Suprapubic skin (tissue), 4 donors: ENCODE measurements at places on chromosomes 6 and 20. TPM values are rescaled to one million over a fixed set of nuclear protein-coding genes. Genes with fewer than 3 reads are reported as not detected.

Gene OPRM1
- total RNA-seq: not detected

Gene MACROD2
- 16.2 TPM for total RNA-seq

Gene TSHZ2
- 10.2 TPM for total RNA-seq

Gene BHLHE23
- total RNA-seq: not detected

Gene UNC93A
- 16.1 TPM for total RNA-seq

Gene SLC26A8
- total RNA-seq: not detected

Gene CALHM4
- not detected for total RNA-seq

Gene DEFB124
- total RNA-seq: not detected

Gene SLX4IP
- total RNA-seq: 4.8 TPM

Gene EPB41L2
- total RNA-seq: 26.8 TPM

Gene RAD21L1
- total RNA-seq: not detected

GRCh38 chr20:51043811-51044210 lies 20.9 kb upstream of the KCNG1 start:
- no peak for DNase-seq

- no peak for DNase-seq
Measured at GRCh38 chr6:30612213-30612612, 4.8 kb downstream of the PPP1R10 start.

DNA sequence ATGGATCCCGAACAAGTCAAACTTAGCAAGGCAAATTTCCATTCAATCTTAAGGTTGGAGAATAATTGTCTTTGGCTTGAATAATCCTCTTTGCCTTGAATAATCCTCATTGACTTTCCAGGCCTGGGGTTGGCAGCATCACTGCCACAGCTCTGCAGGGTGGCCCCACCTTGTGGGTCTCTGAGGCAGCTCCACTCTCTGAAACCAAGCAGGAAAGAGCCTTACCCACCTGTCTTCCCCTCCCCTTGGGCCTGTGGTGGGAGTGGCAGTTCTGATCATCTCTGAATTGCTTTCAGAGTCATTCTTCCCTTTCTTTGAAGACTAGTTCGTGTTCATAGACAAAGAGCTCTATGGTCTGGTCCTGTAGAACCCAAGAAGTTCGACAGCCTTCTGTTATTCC lies 47.5 kb downstream of the KCNQ5 start:
- DNase-seq: no peak

- no peak for DNase-seq
Measured at GRCh38 chr6:131917763-131918649, 33.2 kb downstream of the CCN2 start.

- DNase-seq: no peak
Measured at GRCh38 chr6:155882527-155883333, 427.1 kb upstream of the NOX3 start.

DNA sequence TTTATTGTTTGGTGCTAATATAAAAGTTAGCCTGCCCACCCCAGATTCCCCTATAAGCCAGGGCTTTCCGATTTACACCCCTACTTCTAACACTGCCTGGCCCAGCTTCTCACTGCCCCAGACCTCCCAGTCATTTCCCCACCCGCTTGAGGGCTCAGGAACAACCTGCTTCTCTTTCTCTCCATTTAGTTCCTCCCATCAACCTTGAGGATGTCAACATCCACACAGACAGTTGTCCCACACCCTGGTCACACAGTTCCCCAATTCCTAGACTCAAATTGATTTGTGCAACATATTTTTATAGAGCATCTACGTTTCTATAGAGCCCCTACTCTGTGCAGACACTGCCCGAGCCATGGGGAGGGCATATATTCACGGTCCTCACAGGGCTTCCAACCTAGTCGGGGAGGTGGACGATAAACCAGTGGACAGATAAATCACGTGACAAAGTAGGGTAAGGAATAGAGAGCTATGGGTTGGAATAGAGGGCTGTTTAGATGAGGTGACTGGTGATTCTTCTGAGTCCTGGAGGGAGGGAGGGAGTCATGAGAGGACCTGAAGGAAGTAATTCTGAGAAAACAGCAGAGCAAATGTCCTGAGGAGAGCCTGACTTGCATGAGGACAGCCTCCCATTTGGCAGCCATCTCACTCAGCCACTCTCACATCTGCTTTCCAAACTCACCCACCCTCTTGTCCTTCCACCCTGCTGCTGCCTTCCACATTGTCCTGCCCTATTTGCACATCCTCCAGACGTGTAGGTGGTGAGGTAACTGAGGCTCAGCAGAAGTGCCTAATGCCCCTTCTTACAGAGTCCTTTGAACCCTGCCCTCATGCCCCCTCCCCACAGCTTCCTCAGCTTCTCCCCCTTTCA lies 6.3 kb downstream of the GABRR2 start:
- no peak for DNase-seq

DNA sequence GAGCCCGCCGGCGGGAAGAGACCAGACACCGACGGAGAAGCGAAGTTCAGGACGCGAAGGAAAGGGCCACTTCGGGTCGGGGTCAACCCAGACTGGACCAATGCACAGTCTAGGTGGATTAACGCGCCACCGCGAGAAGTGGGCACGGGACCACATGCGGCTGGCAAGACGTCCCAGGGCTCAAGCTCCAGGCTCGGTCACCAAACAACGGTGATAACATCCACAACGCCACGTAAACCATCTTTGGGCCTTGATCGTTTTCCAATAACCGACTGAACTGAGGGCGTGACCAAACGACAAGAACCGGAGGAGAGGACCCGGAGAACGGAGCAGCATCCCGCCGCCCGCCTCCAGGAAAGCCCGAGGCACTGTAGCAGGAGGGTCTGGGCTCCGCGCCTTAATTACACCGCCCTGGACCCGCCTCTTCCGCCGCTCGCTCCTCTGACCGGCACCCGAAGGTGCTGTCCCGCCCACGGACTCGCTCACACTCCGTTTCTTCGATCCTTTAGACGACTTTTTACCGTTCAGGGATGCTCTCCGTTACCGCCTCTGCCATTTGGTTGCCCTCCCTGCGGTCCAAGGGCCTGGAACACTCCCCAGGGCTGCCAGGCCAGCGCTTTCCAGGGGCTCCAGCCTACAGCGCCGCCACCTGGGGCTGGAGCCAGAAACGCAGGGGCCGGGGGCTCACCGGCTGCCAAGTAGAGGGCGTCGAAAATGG lies 44.1 kb downstream of the DPPA5 start:
- DNase-seq: no peak

GRCh38 chr6:139303185-139303584 lies 11.4 kb upstream of the TXLNB start:
- no peak for DNase-seq

DNA sequence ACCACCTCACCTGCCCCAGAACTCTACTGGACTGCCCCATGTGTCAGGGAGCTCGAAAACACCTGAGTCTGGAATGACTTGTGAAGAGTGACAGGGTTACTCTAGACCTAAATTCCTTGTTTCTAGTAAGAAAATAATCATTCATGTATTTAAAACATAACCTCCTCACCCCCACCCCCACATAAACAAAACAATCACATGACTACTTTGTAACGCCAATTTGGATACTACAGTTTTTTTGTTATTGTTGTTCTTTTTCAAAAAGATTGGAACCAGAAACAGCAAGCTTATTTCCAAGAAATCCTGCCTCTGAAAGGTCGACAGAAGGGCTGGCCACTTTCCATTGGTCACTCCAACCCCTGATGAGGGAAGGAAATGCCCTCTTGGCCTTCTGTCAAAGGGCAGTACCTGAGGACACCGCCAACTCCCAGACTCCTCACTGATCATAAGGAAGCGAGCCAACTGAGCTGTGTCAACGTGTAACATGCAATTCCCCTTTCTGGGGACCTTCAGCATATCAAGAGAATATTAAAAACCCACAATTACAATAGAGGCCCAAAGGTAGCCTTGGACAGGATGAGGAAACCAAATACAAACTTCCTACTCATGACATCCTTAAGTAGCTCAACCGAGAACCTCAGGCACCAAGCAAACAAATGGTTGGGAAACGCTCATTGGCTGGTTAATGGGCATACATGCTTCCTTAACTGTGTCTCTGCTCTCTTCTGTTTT lies 2.6 kb downstream of the MCUR1 start:
- no peak for DNase-seq

GRCh38 chr6:13548500-13549210 lies 25.7 kb upstream of the SIRT5 start:
- DNase-seq: no peak

DNA sequence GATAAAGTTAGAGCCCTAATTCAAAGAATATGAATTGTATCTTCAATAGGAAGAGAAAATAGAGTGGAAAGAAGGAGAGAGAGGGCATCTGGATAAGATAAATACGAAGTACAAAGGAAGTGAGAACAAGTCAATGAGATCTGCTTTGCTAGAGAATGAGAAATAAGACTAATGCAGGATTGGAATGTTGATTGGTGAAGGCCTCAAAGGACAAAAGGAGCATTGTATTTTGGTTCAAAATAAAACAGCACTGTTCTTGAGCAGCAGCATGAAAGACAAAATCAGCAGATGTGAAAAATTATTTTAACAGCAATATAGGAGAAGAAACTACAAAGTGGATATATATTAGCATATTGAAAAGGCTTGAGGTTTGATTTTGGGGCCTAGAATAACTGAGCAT lies 5.1 kb upstream of the TMEM244 start:
- DNase-seq: no peak

DNA sequence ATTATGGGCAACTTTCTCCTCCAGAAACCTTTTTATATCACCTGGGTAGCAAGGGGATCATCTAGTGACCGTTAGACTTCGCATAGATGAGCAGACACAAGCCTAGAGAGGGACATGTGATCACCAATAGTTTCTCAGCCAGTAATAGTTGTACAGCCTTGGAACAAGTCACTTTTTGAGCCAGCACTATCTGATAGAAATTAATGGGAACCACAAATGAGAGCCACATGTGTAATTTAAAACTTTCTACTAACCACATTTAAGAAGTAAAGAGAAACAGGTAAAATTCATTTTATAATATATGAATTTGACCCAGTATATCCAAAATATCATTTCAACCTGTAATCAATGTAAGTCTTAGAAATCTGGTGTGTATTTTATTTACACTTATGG lies 592 bp upstream of the CTNNBL1 start:
- no peak for DNase-seq

- no peak for DNase-seq
Measured at GRCh38 chr6:9417400-9417799, 982.1 kb upstream of the SLC35B3 start.

GRCh38 chr6:143107440-143107839 lies 46.8 kb downstream of the AIG1 start:
- no peak for DNase-seq

DNA sequence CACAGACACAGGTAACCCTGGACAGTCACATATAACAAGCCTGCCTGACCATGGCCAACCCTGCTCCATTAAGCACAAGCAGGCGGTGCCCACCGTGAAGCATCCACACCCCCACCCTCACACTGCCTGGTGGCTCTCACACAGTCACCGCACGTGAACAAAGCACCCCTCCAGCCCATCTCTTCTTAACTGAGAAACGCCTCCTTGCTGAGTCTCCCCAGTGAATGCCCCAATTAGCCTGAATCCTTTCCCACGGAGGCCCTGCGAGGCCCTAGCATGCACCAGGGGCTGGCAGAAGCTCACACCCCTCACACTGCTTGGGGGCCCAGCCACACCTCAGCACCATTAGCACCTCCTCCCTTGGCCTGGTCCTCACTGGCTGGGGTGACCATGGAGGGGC lies 72.3 kb downstream of the GRM4 start:
- no peak for DNase-seq

- no peak for DNase-seq
Measured at GRCh38 chr20:1012359-1013168, 10.5 kb upstream of the RSPO4 start.

DNA sequence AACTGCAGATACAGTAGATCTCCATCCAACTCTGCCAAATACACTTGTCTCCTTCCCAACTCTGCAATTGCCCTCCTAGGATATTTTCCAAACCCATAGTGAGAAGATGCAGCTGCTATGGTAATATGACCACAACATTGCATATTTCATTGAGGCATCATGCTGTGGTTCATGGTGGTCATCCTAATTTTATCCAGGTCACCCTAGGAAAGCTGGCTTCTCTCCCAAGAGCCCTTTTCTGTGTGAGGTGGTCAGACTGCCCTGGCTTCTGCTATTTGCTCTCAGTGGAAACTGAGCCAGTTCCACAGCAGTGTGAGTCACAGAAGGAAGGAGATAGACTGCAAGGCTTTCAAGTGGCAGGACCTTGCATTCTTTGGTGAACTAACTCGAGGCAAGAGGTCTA lies 5.5 kb downstream of the OGFRL1 start:
- DNase-seq: no peak

- DNase-seq: no peak
Measured at GRCh38 chr20:17735206-17735804, 35.5 kb downstream of the BANF2 start.

DNA sequence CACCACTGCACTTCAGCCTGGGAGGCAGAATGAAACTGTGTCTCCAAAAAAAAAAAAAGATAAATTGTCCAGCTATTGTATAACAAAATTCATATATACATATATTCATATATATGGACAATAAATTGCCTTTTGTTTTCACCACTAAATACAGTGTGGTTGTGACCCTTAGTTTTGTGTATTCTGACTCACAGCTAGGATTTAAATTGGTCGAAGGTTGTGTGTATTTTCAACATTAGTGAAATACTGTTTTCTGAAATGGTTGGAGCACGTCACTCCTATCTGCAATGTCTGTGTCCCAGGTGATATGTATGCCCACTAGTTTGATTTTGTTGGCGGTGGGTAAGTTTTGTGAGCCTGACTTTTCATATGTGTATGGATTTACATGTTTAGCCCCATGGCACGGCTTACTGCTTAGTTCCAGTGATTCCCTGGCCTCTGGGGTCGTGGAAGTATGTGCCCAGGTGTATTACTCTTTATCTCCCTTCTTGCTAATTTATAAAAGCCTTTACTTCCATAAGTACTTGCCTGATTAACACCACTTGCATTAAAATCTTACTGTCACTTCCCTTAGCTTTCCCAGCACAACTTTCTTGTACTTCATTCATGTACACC lies 33.3 kb downstream of the JARID2 start:
- DNase-seq: no peak

DNA sequence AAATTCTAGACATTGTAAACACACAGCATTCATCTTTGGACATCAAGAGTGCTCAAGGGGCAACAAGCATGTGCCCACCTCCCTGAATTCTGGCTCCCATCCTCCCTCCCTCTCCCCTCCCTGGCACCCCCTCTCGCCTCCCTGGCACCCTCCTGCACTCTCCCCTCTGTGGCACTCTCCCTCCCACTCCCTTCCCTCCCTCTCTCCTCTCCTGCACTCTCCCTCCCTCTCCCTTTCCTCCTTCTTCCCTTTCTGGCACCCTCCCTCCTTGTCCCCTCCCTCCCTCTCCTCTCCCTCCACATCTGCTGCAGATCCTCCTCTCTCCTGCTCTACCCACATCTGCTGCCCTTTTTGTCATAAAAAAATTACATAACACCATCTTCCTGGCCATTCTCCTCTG lies 113.0 kb upstream of the SLC22A23 start:
- DNase-seq: no peak

- DNase-seq: no peak
Measured at GRCh38 chr6:129317931-129318820, 391.8 kb downstream of the ARHGAP18 start.

GRCh38 chr6:76683985-76684384 lies 611.5 kb upstream of the IMPG1 start:
- no peak for DNase-seq
